Activated T-cell treated with anti-CD3 and anti-CD28 coated beads, Interleukin-2, amount 50 U/mL, for 72 hours (primary cell): ENCODE measurements at places on chromosomes 4 and X.

GRCh38 chr4:93749292-93749761, 79.2 kb upstream of the ATOH1 start:
- no peaks in the 10 kb centered on the region for H3K36me3 ChIP-seq
- H3K27ac ChIP-seq, result no peak overlapping the region
- H3K4me3 ChIP-seq, result no peak overlapping the region
- DNase-seq, result peak; percentile 0
- no peaks in the 10 kb centered on the region for H3K27me3 ChIP-seq

GRCh38 chr4:73620115-73620792, at the start of gene RASSF6:
TSS of gene RASSF6 (minus strand) at chr4:73620436. CDS start at chr4:73611795, 8,641 bp downstream.
- peaks cover 9% of the 10 kb centered on the region for H3K4me1 ChIP-seq
- peak within 1 kb of the TSS; percentile 63 for H3K4me3 ChIP-seq
- H3K27ac ChIP-seq, result no peak within 1 kb of the TSS
- H3K36me3 ChIP-seq, result no peaks in the 10 kb centered on the region

DNA sequence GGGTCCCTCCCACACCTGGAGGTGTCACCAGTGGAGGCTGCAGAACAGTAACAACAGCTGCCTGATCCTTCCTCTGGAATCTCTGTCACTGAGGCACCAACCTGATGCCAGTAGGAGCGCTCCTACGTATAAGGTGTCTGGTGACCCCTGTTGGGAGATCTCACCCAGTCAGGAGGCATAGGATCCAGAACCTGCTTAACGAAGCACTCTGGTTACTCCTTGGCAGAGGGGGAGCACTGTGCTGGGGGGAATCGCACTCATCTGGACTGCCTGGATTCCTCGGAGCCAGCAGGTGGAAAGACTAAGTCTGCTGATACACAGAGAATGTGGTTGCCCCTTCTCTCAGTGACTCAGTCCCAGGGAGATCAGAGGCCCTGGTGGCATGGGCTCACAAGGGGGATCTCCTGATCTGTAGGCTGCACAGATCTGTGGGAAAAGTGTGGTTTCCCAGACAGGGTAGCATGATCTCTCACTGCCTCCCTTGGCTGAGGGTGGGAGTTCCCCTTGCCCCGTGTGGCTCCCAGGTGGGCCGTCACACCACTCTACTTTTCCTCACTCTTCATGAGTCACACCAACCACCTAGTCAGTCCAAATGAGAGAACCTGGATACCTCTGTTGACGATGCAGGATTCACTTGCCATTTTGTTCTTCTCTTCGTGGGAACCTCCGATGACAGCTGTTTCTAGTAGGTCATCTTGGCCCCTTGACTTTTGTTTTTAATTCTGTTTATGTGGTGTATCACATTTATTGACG, 305.9 kb downstream of the IDS start:
- H3K36me3 ChIP-seq, result peaks cover 4% of the 10 kb centered on the region
- peak; percentile 66 for DNase-seq
- H3K4me3 ChIP-seq, result peak overlapping the region; percentile 46
- H3K27ac ChIP-seq, result no peak overlapping the region

- H3K4me1 ChIP-seq, result no peaks in the 10 kb centered on the region
- no peak overlapping the region for H3K27ac ChIP-seq
- no peaks in the 10 kb centered on the region for H3K27me3 ChIP-seq
- no peak for DNase-seq
- no peaks in the 10 kb centered on the region for H3K36me3 ChIP-seq
These were observed 112.2 kb downstream of the ZAR1 start for GRCh38 chr4:48602222-48602621.

DNA sequence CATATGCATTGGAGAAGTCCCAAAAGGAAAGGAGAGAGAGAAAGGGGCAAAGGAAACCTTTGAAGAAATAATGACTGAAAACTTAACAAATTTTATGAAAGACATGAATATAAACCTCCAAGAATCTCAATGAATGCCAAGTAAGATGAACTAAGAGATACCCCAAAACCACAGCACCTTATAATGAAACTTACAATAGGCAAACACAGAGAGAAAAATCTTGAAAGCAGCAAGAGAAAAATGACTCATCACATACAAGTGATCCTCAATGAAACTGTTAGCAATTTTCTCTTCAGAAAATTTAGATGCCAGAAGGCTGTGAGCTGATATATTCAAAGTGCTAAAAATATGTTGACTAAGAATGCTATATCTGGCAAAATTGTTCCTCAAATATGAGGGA, 10.1 kb downstream of the SMIM10L2A start:
- peaks cover 11% of the 10 kb centered on the region for H3K36me3 ChIP-seq
- no peak overlapping the region for H3K4me3 ChIP-seq
- no peak for DNase-seq
- H3K4me1 ChIP-seq, result peaks cover 18% of the 10 kb centered on the region
